ENCODE measurements at places on chromosomes 5 and 9.

DNA sequence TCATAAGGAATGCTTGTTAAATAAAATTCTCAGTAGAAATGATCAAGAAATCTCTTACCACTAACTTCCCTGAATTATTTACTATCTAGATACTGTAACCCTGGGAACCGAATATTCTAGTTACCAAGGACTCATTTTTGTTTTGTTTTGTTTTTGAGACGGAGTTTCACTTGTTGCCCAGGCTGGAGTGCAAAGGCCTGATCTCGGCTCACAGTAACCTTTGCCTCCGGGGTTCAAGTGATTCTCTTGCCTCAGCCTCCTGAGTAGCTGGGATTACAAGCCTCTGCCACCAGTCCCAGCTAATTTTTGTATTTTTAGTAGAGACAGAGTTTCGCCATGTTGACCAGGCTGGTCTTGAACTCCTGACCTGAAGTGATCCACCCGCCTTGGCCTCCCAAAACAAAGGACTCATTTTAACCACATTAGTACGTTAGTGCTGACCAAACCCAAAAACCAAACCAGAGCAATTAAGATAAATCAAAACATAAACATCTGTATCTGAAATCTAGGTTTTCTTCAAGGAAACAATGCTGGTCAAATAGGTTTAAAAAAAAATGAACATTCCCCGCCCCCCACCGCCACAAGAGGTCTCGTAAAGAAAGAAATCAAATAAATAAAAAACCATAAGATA lies 3.7 kb downstream of the TXN start:
- DNase-seq = peak; percentile 63

DNA sequence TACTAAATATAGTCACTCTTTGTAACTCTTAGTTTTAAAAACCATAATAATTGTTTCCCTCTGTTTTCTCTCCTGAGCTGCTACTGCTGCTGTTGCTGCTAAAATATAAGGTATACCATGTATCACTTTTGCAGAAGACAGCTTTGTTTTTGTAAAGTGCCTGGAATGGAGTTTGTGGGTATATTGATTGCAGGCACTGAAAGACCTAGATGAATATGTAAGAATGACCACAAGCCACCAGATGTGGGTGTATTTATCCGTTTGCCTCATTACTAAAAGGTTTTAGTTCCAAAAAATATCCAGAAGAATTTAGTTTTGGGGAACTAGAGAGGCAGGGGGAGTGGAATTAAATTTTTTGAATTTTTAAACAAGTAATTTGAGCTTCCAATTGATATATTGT lies 151.1 kb upstream of the CDKN2B start:
- DNase-seq = no peak

GRCh38 chr9:133632806-133633680 lies 3.1 kb upstream of the DBH start:
- DNase-seq = no peak

DNA sequence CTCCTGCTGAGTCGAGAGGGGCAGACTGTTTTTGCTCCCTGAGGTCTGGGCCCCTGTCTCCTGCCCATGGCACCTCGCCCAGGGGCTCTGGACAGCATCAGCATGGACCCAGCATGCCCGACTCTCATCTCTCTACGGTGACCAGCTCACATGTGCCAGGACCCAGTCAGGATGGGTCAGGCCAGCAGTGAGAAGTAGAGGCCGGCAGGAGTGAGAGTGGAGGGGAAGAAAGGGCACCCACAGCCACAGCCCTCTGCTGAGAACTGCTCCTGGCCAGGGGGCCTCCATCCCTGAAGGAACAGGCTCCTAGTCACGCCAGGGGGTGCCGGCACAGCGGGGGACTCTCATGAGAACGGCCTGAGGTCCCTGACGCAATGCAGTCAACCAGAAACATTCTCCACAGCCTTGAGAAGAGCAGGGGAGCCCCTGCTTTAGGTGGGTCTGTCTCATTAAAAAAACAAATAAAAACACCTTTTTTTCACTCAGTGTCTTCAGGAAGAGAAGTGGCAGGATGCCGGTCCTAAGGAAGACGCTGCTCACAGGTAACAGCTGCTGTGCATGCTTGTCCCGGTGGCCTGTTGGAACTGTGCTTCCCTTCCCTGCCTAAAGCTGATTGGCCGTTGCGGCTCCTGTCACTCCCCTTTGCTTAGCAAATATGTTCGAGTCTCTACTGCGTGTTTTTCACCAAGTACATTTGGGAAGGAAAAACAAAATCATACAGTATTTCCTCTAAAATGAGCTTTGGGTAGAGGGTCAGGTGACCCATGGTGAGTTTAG lies 85.7 kb upstream of the FBXW11 start:
- no peak for DNase-seq

DNA sequence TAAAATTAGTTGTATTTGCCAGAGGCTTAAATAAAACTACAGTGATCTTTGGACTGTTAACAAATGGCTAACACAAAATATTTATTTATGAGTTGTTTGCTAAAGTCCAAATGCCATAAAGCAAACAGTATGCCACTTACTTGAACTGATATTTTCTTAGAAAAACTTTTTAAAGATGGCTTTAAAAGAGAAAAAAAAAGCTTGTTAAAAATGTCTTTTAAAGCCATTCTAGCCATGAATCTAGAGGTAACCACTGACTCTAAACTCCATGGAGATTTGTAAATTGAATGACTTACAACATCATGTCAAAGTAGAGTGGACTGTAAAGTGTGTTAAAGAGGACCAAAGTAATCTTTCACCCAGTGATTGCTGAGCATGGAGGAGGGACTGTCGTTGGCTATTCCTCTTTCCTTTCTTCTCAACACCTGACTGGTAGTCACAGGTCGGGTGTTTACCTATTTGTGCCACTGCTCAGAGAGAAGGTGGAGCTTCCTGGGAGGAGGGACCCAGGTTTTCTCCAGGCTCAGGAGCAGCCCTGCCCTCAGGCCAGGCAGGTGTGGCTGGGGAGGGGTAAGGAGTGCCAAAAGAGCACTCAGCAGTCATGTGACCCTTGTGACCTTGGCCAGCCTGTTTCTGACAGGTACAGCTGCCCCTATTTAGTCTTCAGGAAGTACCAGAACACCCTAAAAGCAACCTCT lies 69.1 kb upstream of the TJP2 start:
- DNase-seq = peak; percentile 89

- DNase-seq = no peak
These were observed 128.4 kb upstream of the BASP1 start for GRCh38 chr5:17089001-17089400.

DNA sequence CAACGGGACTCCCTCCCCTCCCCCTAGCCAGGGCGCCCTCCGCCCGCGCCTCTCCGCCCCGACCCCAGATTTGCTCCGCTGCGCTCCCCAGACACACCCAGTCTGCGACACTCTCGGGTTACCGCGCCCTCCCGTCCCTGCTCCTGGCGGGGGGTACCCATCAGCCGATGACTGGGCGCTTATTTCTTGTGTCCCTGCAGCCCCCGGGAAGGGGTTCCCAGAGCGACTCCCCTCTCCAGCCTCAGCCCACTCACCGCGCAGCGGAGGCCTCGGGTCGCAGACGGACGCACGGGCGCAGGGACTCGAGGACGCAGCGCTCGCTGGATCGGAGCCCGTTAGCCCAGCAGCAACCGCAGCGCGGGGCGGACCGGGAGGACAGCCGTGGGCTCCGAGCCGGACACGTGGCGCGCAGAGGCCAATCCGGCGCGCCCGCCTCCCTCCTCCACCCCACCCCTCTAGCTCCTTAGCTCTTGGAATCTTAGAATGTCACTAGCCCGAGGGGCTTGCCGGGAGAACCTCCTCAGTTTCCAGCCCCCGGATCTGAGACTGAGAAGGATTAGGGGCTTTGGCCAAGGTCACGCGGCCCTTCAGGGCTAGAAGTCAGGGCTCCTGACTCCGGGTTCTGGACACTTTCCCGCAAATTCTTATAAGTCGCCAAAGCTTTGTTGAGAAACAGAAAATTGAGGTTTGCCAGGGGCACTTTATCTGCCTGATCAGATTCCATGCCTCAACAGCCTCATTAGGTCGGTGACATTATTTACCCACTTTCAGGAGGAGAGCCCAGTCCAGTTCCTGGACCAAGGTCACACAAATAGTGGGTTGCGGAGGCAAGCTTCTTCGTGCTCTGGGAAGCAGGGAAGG lies at the start of gene ANXA6:
Gene ANXA6, minus strand, starts transcription at position 354 of the 861 bp plus-strand sequence. CDS start 9,878 bp downstream, outside the sequence.
- DNase-seq = peak; percentile 92

- no peak for DNase-seq
These were observed 195.2 kb upstream of the ISL1 start for GRCh38 chr5:51188001-51188591.

DNA sequence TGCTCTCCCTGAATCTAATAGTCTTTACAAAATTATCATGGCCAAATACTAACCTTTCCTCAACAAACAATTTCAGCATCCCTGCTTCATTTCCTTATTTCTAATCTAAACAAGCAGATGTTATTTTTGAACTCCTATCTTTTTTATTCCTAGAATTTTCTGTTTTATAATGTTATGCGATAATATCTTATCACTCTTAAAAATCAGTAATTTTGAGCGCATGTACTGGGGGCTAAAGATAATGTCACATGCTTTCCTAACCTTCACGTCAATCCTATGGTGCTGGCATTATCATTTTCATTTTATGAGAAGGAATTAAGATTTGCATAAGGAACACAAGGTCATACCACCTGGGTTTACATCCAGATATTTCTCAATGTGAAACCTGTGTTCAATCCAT lies 648.0 kb downstream of the BRINP1 start:
- no peak for DNase-seq

- DNase-seq = peak; percentile 43
These were observed 29.8 kb upstream of the FABP6 start for GRCh38 chr5:160199410-160199911.

DNA sequence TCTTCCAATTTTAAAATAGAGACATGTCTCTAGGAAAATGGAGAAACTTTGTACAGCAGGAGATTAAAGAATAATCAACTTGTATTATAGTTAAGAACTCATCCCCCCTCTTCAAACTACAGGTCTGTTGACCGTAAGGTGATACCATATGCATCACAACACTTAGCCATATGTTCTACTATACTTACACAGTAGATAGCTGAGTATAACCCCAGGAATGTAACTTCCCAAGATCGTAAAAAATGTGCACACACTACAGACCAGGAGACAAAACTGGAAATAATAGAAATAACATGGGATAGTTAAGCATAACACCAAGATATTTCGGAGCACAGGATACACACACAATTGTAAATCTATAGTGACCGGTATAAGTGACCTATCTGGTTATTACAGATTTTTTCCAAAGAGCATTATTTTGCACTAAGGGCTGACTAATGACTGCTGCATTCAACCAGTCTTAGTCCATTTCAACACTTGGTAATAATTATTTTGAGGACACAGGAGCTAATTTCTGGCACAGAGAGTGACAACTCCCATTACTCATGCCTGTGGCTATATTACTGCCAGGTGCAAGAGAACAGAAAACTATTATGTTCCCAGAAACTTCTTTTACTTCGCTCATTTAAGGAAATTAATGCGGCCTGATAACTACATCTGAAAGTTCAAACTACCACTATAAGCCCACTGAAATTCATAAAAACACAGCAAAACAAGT lies 15.4 kb upstream of the ZNF622 start:
- no peak for DNase-seq

GRCh38 chr9:132551556-132551955 lies 30.9 kb upstream of the BARHL1 start:
- no peak for DNase-seq

DNA sequence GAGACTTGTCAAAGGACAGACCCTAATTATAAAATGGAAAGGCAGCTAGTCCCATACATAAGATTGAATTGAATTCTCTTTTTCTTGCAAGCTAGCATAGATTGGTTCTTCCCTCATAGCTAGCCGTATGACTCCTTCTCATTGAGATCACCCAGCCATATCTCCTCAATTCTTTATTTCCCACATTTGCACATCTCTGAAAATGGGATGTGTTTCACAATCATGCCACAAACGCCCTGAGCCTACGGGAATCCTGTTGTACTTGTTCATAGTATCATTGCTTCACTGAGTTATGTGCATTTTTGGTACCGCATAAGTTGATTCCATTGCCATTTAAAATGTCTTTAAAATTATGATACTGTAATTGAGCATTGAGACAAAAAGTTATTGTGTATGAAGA lies 90.5 kb downstream of the PCSK1 start:
- no peak for DNase-seq

Data from Peyer's patch (tissue), 4 donors.